ENCODE measurements at places on chromosomes 1 and 21.

DNA sequence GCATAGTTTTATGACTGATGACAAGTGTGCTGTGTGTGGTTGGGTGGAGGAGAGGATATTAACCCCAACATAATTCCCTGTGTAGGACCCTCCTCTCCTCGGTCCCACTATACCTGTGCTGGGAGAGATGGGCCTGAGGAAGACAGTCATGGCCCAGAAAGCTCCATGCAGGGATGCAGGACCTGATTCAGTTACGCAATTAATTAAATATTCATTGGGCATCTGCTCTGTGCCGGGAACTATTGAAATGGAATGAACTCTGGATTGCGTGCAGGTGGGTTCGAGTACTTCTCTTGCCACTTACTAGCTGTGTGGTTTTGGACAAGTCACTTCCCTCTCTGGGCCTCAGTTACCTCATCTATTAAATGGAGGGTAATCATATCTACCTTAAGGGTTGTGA lies 74.6 kb downstream of the CD247 start:
- DNase-seq = no peak

GRCh38 chr1:114833421-114833820 lies 21.2 kb upstream of the SYCP1 start:
- no peak for DNase-seq

GRCh38 chr1:231926933-231927332 lies 300.3 kb downstream of the DISC1 start:
- no peak for DNase-seq

GRCh38 chr1:167066333-167067122 lies 23.6 kb downstream of the GPA33 start:
- no peak for DNase-seq

- no peak for DNase-seq
Measured at GRCh38 chr1:170221031-170221430, 75.3 kb downstream of the NTMT2 start.

- no peak for DNase-seq
Measured at GRCh38 chr1:153349363-153350320, 1.0 kb upstream of the PGLYRP4 start.

DNA sequence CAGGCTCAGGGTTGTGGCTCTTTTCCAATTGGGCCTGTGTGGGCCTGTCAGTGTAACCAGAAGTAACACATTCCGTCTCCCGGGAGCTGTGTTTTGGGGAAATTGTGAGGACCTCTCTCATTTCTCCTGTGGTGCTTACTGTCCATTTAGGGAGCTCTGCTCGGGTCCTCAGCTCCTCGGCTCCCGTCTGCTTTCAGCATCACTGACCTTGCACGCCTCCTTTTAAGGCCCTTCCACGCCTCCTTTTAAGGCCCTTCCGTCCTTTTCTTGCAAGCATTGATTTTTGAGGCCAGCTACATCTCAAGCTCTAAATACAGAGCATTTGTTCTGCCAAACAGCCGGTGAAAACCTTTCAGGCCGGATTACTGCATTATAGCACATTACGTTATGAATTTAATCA lies 9.7 kb downstream of the CA6 start:
- no peak for DNase-seq

- DNase-seq = no peak
Measured at GRCh38 chr1:27787895-27788294, 14.9 kb downstream of the STX12 start.

- DNase-seq = no peak
Measured at GRCh38 chr1:17011092-17011438, 663 bp downstream of the ATP13A2 start.

DNA sequence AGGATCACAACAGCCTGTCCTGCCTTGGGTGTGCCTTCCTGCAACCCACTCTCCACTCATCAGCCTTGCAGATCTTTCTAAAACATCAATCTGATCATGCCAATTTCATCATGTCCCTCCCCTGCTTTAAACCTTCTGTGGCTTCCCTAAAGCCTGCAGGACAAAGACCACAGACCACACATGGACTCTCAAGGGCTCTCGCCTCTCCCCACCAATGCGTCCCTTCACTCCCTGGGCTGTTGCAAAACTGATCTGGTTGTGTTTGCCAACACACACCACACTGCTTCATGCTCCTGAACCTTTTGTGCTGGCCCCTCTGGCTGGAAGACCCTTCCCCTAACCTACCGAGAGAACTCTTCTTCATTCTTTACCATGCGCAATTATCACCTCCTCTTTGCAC lies 72.4 kb downstream of the ITPKB start:
- no peak for DNase-seq

DNA sequence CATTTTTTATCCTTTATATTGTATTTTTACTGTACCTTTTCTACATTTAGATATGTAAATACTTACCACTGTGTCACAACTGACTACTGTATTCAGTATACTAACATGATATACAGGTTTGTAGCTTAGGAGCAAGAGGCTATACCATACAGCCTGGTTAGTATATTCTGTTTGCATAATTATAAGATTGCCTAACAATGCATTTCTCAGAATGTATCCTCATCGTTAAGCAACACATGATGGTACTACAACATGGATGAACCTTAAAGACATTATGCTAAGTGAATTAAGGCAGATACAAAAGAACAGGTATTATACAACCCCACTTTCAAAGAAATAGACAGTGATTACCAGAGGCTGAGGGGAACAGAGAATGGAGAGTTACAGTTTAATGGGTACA lies 62.7 kb downstream of the RUSC1 start:
- no peak for DNase-seq

- no peak for DNase-seq
Measured at GRCh38 chr1:222583079-222583478, 6.7 kb downstream of the TAF1A start.

GRCh38 chr1:169802888-169803287 lies 8.2 kb upstream of the METTL18 start:
- DNase-seq = no peak

Data from cerebellar nuclear complex (tissue), 1 donor.